ENCODE measurements at places on chromosomes 4 and X. TPM values are rescaled to one million over a fixed set of nuclear protein-coding genes. Genes with fewer than 3 reads are reported as not detected.

DNA sequence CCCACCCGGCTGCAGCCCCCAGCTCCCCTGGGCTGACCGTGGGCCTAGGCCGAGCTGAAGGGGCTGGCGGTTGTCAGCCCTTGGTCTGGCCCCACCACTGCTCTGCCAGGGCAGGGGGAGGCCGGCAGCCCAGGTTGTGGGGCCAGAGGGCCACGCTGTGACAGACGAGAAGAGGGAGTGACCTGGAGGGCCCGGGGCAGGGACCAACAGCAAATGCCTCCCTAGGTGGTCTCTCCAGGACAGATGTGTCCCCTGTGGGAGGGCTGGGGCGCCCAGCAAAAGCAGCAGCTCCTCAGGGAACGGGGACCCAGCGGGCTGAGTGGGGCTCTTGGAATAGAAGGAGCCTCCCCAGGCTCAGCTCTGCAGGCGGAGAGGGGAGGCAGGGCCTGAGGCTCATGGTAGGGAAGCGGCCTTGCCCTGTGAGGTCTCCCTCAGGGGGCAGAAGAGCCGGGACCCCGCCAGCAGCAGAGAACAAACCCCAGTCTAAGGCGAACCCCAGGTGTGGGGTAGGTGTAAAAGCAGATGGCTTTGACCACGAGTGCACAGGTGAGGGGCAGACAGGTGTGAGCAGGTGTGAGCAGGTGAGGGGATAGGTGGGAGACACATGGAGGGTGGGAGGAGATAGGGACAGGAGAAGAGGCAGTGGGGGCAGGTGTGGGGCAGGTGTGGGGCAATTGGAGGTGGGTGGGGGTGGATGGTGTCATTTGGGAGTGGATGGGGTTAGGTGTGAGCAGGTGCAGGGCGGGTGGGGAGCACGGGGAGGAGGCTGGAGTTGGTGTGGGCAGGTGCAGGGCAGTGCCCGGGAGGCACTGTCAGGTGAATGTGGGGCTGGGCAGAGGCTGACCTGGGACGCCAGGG, 34.1 kb upstream of the SPON2 start:
- no peak for DNase-seq

The CXCL8 gene
- total RNA-seq, result 2.4 TPM

- no peak for DNase-seq
These were observed 22.2 kb downstream of the DTHD1 start for GRCh38 chr4:36303426-36304137.

The SHROOM2 gene
- total RNA-seq, result 12.5 TPM

DNA sequence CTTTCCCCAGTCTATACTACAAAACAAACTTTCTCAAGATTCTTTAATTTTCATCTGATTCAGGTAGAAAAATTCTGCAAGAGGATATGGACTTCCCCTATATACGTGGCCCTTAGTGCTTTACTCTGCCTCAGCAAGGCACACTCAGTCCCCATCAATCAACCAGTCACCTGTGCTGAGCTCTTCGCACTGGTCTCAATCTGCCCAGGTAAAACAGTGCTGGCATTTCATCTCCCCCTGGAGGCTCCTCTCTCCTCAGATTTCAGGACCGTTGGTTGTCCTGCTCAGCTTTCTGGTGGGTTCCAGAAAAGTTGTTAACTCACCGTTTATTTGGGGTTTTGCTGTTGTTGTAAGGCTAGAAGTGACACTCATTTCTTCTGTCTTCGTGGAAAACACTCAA, 518.1 kb downstream of the TRIML1 start:
- DNase-seq, result no peak

The ANAPC10 gene
- 13.1 TPM for total RNA-seq

The PDGFRA gene
- 45.8 TPM for total RNA-seq

DNA sequence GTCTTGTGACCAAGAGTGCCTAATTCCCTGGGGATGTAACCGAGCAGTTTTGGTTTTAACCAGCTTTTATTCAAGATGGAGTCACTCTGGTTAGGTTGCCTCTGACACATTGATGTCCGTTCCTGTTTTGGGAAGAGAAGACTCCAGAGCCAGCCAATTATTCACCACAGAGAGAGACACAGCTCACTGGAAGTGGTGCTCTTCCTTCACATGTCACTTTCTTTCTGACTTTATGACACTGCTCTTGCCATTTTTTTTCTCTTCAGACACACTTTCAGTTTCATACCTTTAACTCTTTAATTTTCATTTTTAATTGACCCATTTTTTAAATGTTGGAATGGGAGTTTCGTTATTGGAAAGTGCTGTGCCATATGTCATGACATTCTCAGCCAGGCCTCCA, 418.4 kb upstream of the FSTL5 start:
- no peak for DNase-seq

- no peak for DNase-seq
These were observed 120.4 kb downstream of the NDST3 start for GRCh38 chr4:118154649-118155048.

- DNase-seq, result no peak
These were observed 33.1 kb downstream of the KDM6A start for GRCh38 chrX:44906041-44906440.

- DNase-seq, result no peak
These were observed 29.0 kb downstream of the ENPP6 start for GRCh38 chr4:184188443-184189400.

- no peak for DNase-seq
These were observed 15.5 kb upstream of the SCRG1 start for GRCh38 chr4:173414456-173414855.

DNA sequence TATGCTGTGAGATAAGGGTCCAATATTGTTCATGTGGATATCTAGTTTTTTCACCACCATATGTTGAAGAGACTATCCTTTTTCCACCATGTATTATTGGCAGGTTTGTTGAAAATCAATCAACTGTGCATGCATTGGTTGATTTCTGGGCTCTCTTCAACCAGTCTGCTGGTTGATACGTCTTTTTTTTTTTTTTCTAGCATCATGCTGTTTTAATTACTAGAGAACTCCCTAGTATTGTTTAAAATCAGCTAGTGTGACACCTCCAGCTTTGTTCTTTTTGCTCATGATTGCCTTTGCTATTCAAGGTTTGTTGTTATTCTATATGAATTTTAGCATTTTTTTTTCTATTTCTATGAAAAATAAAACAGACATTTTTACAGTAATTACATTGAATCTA, 123.9 kb downstream of the SLC7A11 start:
- DNase-seq, result no peak

The AVPR2 gene
- 0.32 TPM for total RNA-seq

DNA sequence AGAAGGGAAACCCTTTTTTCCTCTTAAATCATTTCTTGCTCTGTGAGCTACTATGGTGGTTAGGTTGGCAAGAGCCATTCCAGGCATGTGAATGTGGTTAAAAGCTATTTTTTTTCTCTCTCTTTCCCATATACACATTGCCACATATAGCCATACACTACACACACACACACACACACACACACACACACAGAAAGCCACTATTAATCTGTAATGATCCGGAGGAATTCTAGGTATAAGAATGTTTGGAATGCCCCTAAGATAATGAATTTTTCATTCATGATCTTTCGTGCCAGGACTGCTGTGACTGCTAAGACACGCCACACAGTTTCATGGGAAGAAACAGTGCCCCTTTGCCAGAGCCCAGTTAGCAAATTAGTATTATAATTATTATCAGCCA, 21.8 kb upstream of the TLL1 start:
- no peak for DNase-seq

DNA sequence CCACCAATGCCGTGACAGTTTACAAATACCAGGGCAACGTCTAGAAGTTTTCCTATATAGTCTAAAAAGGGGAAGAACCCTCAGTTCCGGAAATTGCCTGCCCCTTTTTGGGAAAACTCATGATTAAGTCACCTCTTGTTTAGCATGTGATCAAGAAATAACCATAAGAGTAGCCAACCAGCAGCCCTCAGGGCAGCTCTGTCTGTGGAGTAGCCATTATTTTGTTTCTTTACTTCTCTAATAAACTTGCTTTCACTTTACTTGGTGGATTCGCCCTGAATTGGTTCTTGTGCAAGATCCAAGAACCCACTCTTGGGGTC, 20.0 kb upstream of the HOPX start:
- no peak for DNase-seq

The EXOC1L gene
- not detected for total RNA-seq

GRCh38 chr4:36168127-36168878, 76.0 kb downstream of the ARAP2 start:
- DNase-seq, result no peak

GRCh38 chr4:150244600-150244999, 166.4 kb downstream of the DCLK2 start:
- no peak for DNase-seq

DNA sequence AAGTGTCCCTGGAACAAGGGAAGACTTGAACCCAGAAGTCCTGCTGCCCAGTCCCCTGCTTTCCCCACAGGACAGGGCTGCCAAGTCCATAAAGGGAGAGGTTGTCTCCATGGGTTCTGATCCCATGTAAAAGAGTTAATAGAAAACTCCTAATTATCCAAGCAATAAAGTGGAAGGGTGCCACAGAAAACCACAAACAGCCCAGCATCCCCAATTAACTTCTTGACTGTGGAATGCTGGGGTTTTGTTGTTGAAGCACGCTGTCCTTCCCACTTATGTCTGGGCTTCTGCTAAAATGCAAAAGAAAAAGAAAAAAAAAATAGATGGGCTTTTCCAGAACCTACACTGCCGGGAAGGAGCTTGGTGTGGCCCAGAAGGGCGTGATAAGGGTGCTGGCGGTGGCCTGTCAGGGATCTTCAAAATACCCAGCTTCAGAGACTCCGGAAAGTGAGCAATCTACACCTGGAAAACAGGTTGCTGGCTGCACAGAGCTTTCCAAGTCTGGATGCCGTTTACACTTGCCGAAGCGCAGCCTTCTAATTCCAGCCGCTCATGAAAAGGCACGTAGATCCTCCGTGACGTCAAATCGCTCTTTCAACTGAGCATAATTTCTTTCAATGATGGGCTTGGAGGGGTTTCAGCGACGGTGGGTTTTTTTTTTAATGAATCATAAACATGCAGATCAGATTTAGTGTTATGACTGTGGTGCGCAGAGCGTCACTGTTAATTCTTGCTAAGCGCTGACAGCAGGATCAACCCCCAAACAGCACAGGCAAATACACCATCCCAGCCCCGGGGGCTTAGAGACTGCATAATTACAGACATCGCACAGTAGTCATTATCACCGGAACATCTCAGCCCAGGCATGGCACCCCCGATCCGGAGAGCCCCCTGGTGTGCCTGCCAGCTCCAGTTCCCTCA, 197.6 kb downstream of the BCOR start:
- DNase-seq, result no peak

DNA sequence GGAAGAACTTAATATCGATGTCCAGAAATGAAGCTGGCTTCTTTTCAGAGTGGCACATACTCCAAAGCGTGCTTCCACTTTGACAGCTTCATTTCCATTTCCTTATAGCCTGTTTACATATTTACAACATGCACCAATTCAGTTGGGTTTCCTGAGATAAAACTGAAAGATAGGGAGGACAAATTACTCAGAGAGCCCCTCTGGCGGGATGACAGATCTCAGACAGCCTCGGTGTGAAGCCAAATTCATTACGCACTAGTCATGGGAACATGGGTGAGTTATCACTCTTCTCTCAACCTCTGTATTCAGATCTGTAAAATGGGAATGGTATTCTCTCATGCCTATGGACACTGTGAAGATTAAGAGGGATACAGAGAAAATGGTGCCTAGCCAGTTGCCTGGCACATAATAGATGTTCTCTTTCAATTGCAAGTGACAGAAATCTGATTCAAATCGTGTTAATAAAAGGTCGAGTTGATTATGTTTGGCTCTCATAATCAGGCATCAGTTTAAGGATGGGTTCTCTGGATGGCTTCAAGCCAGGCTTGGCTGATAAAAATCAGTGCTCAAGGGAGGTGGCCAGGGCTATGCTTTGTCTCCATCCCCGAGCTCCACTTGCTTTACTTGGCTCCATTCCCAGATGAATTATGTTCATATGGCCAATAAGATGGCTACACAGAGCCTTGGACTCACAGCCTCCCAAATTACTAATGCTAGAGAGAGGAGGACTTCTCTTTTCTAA, 132.2 kb upstream of the C1QTNF7 start:
- no peak for DNase-seq

- DNase-seq, result no peak
These were observed 166.7 kb upstream of the MAB21L2 start for GRCh38 chr4:150415213-150415612.

DNA sequence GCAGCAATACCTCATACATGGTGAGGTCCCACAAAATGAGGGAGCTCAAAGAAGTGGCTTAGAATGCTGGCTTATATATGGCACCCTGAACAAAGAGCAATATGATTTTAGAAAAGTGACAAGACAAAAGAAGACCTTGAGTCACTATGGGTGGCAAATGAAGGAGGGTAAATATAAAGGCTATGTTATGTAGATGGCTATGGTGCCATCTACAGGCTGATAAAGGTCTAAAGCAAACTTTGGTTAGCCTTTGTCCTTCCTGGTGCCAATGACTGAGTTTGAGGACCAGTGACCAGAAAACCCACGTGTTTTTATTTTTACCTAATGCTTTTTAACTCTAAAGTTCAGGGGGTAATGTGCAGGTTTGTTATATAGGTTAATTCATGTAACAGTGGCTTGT, 151.8 kb downstream of the CCNG2 start:
- no peak for DNase-seq

The EMCN gene
- 0.64 TPM for total RNA-seq

The FRMPD4 gene
- total RNA-seq, result 0.06 TPM

The PDE6B gene
- 0.19 TPM for total RNA-seq

DNA sequence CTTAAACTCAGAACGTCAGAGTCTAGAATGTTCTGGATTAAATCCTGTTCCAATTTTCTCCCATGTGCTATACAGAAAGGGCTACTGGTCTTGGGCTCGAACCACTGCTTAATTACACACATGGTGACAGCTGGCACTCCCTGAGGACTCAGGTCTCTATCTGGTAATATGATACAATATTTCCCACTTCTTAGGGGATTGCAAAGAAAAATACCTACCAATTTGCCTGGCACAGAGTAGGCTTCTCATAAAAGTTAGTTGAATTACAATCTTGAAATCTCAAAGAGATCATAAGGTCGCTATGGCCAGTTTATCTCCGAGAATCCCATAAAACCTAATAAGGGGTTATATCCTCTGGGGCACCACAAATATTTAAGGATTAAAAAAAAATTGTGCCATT, 8.6 kb downstream of the GPM6B start:
- DNase-seq, result no peak

DNA sequence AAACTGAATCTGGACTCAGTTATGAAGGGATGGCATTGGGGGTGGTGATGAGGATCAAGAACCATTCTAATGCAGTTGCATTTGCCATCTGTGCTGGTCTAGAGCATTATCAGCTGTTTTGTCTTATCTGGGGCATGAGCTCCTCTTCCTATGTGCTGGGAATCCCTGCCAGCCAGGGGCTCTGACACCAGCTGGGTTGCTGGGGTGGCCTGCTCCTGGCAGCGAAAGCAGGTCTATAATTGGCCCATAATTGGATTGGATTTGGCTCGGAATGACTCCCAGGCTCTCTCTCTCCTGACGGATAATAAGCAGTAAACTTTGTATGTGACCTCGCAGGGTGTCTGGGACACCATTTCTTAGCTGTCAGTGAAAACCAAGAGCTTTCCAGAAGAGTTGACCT, 34.1 kb downstream of the SMPX start:
- no peak for DNase-seq
